Stimulated activated CD8-positive, alpha-beta memory T cell treated with anti-CD3 and anti-CD28 coated beads, Interleukin-15, amount 100 ng/mL, for 1 hour (primary cell): ENCODE measurements at places on chromosomes 3 and 15.

DNA sequence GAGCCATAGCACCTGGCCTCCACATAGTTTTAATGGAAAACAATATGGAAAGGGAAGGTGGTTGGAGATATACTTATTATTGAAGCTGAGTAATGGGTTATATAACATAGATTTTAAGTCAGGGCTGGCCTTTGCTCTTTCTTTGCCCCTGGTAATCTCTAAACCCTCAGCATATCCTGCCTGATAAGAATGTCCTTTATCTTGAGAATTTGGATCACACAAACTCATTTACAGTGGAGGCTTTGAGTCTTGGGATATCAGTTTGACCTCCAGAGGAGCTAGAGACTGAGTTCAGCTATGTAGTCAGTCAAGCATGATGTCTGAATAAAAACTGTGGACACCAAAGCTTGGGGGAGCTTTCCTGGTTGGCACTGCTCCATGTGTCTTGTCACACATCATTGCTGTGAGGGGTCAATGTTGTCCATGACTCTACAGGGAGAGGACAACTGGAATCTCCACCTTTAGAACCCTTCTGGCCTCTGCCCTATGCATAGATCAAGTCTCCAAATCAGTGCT, 9.0 kb upstream of the C3orf33 start:
- no peak for DNase-seq

- no peak for DNase-seq
Measured at GRCh38 chr3:148957586-148957985, 33.8 kb upstream of the GYG1 start.

- no peak for DNase-seq
Measured at GRCh38 chr15:38225381-38225780, 27.3 kb upstream of the SPRED1 start.

GRCh38 chr3:67647390-67647878, 7.0 kb downstream of the SUCLG2 start:
- DNase-seq, result no peak

- no peak for DNase-seq
Measured at GRCh38 chr3:101690972-101691371, 4.5 kb upstream of the RPL24 start.

DNA sequence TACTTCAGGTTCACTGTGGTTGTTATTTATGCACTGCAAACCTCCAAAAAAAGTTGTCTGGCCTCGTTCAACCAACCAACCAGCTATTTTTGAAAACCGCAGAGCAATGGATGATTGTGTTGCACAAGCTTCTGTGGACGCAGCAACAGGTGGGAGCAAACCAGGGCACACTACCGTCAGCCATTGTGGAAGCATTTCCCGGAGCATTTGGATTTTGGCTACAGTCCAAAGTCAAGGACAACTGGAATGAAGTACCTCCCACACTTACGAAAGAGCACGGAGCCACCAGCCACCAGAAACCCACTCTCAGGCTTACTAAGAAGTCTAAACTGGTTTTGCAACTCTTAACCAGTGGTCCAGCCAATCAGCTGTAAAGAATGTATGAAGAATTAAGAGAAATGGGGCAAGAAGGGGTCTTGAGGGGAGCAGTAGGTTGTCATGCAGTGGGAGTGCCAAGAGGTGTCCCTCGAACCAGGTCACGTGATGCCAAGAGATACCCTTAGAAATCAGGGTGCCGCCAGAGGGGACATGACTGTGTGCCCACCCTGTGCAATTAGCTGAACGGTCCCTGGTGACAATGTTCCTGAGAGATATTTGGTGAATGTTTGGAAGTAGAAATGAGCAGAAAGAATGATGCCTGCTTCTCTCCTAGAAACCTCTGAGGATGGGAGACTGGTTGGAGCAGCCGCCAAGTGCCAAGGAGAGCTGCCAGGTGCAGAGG, 68.9 kb upstream of the PCSK6 start:
- no peak for DNase-seq

DNA sequence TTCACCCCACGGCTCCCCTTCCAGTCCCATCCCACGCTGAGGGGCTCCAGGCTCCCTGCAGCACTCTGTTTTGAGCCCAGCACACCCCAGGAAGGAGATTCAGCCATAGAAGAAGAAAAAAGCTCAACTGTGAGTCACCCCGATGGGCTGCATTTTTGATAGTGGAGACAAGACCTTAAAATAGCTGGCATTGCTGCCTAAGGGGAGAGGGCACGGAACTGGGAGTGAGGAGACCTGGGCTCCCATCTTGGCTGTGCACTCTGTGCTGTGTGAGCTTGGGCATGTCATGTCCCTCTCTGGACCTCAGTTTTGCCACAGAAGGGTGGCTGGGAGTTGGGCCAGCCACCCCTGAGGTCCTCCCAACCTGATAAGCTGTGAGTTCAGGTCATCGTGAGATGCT, 57.2 kb upstream of the SMAD6 start:
- DNase-seq, result no peak
